Sigmoid colon (tissue), 7 donors: ENCODE measurements at places on chromosomes 12 and 14. TPM values are rescaled to one million over a fixed set of nuclear protein-coding genes. Genes with fewer than 3 reads are reported as not detected.

DNA sequence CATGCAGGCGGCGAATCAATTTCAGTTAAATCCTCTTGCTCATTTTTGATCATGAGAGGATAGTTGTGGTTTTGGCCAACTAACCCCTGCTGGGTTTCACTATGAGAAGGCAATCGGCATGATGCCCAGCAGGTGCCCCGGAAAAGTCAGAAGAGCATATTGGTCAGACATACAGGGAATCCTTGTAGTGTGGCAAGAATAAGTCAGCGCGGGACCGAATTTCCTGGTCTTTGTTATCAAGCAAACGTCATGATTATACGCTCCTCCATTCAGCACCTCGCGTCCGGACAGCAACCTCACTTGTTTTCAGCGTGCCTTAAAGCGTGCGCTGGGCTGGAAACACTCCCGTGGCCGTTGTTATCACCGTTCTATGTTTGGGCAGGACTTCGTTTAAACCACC lies 1.8 kb downstream of the TBC1D30 start:
- DNase-seq, result no peak
- no peak overlapping the region for H3K27ac ChIP-seq
- H3K4me3 ChIP-seq, result no peak overlapping the region
- H3K4me1 ChIP-seq, result peaks cover 28% of the 10 kb centered on the region
- peaks cover 67% of the 10 kb centered on the region for H3K27me3 ChIP-seq

DNA sequence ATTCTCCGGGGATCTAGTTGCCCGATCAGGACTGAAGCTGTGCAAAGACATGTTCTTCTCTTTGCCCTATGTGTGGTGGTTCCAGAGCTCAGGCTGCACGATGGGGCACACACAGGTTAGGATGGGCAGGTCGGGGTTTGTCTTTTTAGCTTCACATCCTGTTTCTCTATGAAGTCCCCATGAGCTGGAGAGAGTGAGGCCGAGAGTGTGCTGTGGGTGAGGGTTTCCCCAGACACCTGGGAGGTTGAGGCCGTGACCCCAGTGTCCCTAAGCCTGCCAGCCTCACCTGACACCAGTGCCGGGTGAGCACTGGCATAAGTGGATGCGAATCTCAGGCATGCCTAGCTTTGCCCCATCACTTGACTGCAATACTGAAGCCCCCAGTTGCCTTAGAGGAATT lies 32.9 kb upstream of the IGF1 start:
- no peak overlapping the region for H3K27ac ChIP-seq
- no peak overlapping the region for H3K4me3 ChIP-seq
- no peaks in the 10 kb centered on the region for H3K36me3 ChIP-seq
- DNase-seq, result no peak
- no peaks in the 10 kb centered on the region for H3K4me1 ChIP-seq

DNA sequence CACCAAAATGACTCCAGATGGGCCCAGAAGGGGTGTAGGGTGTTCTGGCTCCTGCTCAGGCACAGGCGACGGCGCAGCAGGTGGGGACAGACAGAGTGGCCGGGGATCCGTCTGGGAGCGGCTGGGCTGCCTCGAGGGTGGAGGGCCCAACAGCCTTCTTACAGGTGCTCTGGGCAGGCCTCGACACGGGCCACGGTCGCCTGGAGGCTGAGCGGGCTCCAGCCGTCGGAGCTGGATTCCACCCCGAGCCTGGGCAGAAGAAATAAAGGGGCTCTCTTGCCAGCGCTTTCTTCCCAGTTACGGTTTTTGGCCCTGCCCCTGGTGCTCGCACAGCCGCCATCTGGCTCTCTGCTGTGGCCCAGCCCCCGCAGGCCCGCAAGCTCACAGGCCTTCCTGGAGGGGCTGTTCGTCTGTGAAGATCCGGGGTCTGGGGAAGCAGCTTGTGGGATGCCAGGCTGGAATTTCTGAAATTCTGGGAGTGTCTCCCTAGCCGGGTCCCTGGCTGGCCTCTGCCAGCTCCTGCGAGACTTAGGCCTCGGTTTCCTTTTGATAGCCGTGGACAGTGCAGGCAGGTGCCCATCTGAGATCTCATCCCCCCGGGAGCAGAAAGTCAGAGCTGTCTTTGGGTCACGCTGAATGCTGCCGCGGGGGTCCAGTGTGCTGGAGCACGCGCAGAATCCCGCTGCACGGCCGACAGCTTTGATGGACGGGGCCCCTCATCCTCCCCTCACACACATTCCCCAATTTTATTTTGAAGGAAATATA lies 122.7 kb downstream of the PAPOLA start:
- H3K4me3 ChIP-seq, result no peak overlapping the region
- no peak overlapping the region for H3K27ac ChIP-seq
- H3K4me1 ChIP-seq, result no peaks in the 10 kb centered on the region
- H3K36me3 ChIP-seq, result no peaks in the 10 kb centered on the region
- DNase-seq, result no peak

- peak overlapping the region; percentile 9 for H3K27ac ChIP-seq
- DNase-seq, result peak; percentile 79
- no peaks in the 10 kb centered on the region for H3K36me3 ChIP-seq
- peaks cover 11% of the 10 kb centered on the region for H3K4me1 ChIP-seq
- H3K27me3 ChIP-seq, result no peaks in the 10 kb centered on the region
These were observed 11.3 kb downstream of the SCARB1 start for GRCh38 chr12:124852329-124852831.

DNA sequence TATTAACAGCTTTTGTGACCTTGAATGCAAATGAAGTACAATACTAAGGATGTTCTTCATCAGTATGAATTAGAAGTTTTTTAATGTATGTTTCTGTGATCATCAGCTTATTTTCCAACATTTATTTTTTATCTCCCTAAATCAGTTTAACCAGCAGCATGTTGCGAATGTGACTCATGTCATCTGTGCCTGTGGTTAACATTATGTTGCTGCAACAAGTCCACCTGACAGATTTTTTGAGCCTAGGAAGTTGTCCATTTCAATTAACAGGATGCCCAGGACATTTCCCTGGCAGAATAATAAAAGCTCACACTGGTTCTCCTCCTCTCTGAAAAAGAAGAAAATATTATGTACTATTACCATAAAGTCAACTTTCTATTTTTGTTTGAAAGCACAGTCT lies 155.5 kb downstream of the SYT1 start:
- H3K27ac ChIP-seq, result no peak overlapping the region
- H3K4me1 ChIP-seq, result no peaks in the 10 kb centered on the region
- H3K27me3 ChIP-seq, result no peaks in the 10 kb centered on the region
- H3K36me3 ChIP-seq, result no peaks in the 10 kb centered on the region
- no peak overlapping the region for H3K4me3 ChIP-seq

GRCh38 chr12:108304633-108305032 lies 34.5 kb downstream of the CMKLR1 start:
- no peak for DNase-seq
- no peaks in the 10 kb centered on the region for H3K36me3 ChIP-seq
- H3K4me1 ChIP-seq, result peaks cover 39% of the 10 kb centered on the region
- H3K27ac ChIP-seq, result peak overlapping the region; percentile 68
- no peak overlapping the region for H3K4me3 ChIP-seq

GRCh38 chr12:130954544-130954831 lies 781 bp downstream of the ADGRD1 start:
- H3K27me3 ChIP-seq, result no peaks in the 10 kb centered on the region
- H3K4me3 ChIP-seq, result peak overlapping the region; percentile 32
- no peak for DNase-seq
- H3K36me3 ChIP-seq, result no peaks in the 10 kb centered on the region

- no peaks in the 10 kb centered on the region for H3K27me3 ChIP-seq
- peaks cover 13% of the 10 kb centered on the region for H3K36me3 ChIP-seq
- H3K27ac ChIP-seq, result no peak overlapping the region
- no peak overlapping the region for H3K4me3 ChIP-seq
- no peak for DNase-seq
- H3K4me1 ChIP-seq, result peaks cover 24% of the 10 kb centered on the region
These were observed 47.8 kb downstream of the PEBP1 start for GRCh38 chr12:118183711-118184110.

GRCh38 chr12:57500213-57500612 lies 12.3 kb downstream of the MARS1 start:
- no peaks in the 10 kb centered on the region for H3K27me3 ChIP-seq
- H3K36me3 ChIP-seq, result peaks cover 45% of the 10 kb centered on the region
- no peak for DNase-seq
- no peak overlapping the region for H3K27ac ChIP-seq
- H3K4me1 ChIP-seq, result no peaks in the 10 kb centered on the region

DNA sequence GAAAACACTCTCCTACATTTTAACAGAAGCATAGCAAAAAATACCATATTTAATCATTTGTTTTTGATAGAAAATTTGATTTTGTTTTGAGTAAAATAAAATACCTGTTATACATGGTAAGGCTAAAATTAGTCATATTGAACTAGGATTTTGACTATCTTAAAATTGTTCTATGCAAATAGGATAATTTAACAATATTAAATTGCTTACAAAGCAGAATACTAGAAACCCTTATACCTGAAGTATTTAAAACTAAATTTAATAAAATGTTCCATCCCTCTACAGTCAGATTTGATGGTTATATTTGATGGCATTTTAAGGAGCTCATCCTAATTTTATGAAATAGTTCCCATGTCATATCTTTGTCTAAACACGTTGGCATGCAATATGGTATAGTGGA lies 323.2 kb downstream of the GPHN start:
- no peak for DNase-seq
- no peak overlapping the region for H3K27ac ChIP-seq
- no peaks in the 10 kb centered on the region for H3K36me3 ChIP-seq
- no peaks in the 10 kb centered on the region for H3K27me3 ChIP-seq

DNA sequence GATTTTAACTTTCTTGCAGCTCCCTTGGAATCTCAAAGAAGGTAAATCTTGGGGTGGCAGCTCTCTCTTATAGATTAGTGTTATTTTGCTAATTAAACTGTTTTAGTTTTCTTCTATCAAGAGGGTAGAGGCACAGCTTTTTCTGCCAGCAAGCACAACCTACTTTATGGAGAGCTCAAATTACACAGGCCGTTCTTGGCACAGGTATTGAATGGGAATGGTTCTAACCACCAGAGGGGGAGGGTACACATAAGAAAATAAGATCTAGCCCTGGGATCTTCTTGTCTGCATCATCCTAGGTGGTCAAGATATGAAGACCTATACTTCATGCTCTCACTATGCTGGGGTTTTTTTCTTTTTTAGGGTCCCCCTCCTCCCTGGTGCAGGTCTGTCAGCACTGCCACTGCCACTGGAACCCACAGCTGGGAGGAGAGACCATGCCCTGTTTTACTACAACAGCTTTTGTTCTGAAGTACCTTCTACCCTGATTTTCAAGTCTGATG lies 48.6 kb upstream of the STAC3 start:
- DNase-seq, result no peak
- no peak overlapping the region for H3K27ac ChIP-seq
- no peaks in the 10 kb centered on the region for H3K27me3 ChIP-seq

DNA sequence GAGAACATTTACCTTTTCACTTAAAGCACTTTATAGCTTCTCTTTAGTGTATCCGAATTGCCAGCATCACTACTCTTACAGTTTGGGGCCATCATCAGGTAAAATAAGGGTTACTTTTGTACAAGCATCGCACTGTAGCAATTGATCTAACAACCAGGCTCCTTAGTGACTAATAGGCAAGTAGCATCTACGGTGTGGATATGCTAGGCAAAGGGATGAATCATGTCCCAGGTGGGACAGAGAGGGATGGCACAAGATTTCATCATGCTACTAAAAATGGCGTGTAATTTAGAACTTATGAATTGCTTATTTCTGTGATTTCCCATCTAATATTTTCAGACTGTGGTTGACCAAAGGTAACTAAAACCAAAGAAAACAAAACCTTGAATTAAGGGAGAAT lies 582.3 kb downstream of the KCNH5 start:
- no peak overlapping the region for H3K27ac ChIP-seq
- no peak for DNase-seq
- no peaks in the 10 kb centered on the region for H3K4me1 ChIP-seq
- H3K36me3 ChIP-seq, result no peaks in the 10 kb centered on the region

- peaks cover 17% of the 10 kb centered on the region for H3K4me1 ChIP-seq
- H3K4me3 ChIP-seq, result no peak overlapping the region
- peak overlapping the region; percentile 66 for H3K27ac ChIP-seq
These were observed 155.5 kb downstream of the PRKCH start for GRCh38 chr14:61476754-61477410.

DNA sequence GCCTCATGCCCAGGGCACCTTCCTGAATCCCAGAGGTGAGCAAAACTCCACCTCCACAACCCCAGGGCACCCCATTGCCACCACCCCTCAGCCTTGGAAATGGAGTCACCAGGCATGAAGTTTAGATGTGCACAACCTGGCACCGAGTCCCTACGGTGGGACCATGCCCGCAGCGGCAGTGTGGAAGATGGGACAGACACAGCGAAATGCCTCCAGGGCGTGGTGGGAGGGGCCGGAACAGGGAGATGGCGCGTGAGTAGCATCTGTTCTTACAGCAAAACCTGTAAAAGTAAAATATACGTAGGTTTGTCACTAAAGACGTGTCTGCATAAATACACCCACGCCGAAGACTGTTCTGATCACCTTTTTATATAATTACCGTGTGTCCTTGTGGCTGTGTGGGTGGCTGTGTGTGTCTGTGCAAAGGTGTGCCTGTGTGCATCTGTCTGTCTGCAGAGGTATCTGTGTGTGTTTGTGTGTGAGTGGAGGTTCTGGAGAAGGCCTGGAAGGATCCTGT lies 17.4 kb upstream of the DEGS2 start:
- no peaks in the 10 kb centered on the region for H3K36me3 ChIP-seq
- H3K27ac ChIP-seq, result no peak overlapping the region
- H3K4me3 ChIP-seq, result no peak overlapping the region
- no peak for DNase-seq

GRCh38 chr14:59870277-59871165 lies at the start of gene RTN1:
Gene RTN1 (minus strand): TSS chr14:59870776. CDS start chr14:59870630, 146 bp downstream.
- DNase-seq, result peak; percentile 71
- H3K4me3 ChIP-seq, result peak within 1 kb of the TSS; percentile 18
- H3K4me1 ChIP-seq, result peaks cover 17% of the 10 kb centered on the region
- H3K27me3 ChIP-seq, result peaks cover 18% of the 10 kb centered on the region

DNA sequence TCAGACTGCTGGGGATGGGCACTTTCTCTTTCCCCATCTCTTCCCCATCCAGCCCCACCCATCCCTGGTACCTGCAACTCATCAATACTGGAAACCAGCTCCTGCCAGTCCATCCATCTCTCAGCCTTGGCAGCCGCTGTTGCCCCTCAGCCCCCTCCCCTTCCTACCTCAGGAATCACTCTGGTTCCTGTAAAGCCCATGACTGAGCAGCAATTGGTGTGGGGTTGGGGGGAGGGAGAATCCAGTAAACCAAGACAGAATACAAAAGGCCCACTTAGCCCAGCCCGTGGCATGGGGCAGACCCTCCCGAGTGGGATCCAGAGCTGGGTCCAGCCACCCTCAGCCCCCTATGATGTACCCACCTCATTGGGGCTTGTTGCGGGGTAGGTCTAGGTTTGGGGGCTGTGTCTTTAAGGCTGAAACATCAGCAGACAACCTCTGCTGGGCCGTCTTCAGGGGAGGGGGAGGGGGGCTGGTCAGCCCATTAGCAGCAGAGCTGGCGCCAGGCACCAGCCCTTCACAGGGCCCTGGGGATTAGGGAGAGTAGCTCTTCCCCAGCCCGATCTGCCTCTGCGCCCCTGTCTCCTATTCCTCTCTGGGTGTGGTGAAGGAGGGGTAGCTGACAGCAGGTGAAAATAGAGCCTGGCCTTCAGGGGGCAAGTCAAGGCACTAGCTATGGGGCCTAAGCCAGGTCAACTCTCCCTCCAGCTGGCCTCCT lies 702 bp upstream of the PRPH start:
- H3K36me3 ChIP-seq, result no peaks in the 10 kb centered on the region
- DNase-seq, result peak; percentile 43
- no peak overlapping the region for H3K27ac ChIP-seq
- peaks cover 44% of the 10 kb centered on the region for H3K27me3 ChIP-seq

ST8SIA1 gene
- 23.5 TPM for total RNA-seq

LRTM2 gene
- not detected for total RNA-seq

TMEM119 gene
- total RNA-seq, result 0.95 TPM

FZD10 gene
- total RNA-seq, result 0.27 TPM
